ENCODE measurements at places on chromosomes 13 and 19. TPM values are rescaled to one million over a fixed set of nuclear protein-coding genes. Genes with fewer than 3 reads are reported as not detected.

- DNase-seq = no peak
These were observed 3.4 kb downstream of the PRR36 start for GRCh38 chr19:7870571-7871436.

DNA sequence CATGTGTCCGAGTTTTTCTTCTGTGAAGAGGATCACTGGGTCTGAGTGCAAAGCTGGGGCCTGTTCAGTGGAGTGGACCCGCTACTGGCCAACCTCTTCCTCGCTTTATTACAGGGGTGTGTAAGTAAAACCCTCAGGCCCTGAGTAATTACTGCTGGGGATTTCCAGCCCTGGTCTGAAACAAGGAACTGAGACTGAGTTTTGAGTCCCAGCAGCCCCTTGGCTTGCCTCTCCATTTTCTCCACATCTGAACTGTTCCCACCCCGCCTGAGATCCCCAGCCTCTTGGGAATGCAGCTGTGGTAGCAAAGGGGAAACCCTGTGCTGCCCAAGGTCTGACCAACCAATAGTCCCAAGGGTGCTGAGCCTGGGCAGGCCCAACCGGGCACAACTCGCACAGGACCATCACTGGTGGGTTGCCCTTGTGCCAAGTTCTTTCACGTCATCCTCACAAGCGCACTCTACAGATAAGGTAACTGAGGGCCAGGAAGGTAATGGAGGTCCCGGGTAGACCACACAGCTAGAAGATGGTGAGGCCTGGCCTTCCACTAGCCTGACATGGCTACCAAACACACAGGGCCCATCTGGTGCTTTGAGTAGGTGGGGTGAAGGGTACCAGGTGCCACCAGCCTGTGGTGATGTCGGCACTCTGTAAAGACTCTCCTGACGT, 13.7 kb upstream of the SLC35E1 start:
- DNase-seq = no peak

DNA sequence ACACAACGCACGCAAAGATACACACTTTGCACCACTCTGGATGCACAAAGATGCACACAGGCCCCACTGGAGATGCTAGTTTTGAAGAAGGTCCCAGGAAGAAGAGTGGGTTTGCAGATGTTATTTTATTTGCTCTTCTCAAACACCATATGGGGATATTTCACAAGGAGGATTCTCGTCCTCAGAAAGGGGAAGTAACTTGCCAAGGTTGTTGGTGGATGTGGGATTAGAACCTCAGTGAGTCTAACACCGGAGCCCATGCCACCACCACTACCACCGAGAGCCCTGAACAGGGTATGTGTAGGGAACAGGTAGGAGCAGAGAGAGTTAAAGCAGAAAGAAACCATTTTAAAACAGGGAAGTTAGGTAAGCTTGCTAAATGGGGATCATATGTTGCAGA, 9.6 kb upstream of the CEACAM6 start:
- no peak for DNase-seq

GRCh38 chr19:7521551-7522071, 813 bp upstream of the MCOLN1 start:
- no peak for DNase-seq

DNA sequence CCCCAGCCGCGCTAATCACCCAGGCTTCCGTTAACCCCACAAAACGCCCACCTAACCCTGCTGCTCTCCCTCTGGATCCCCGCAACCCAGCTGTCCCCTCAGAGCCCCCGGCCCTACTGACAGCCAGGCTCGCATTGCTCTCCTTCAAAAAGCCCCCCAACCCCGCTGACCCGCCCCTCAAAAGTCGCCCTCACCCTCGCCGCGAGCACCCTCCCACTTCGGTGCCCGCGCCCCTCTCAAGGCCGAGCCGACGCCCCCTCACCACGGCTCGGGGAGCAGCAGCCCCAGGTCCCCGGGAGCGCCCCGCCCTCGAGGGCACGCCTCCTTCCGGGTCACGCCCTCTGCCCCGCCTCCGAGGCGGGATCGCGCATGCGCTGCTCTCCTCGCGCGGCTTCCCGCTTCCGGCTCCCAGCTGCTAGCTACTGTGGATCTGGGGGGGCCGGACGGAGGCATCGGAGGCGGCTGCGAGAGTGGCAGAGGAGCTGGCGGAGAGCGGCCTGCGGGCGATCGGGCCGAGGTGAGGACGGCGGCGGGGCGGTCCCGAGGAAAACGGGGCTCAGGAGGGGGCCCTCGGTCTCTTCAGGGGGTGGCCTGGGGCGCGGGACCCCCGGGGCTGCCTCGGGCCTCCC, 46.1 kb downstream of the ARHGEF18 start:
- peak; percentile 27 for DNase-seq

GRCh38 chr13:23628765-23629565, 58.8 kb downstream of the TNFRSF19 start:
- DNase-seq = no peak

DNA sequence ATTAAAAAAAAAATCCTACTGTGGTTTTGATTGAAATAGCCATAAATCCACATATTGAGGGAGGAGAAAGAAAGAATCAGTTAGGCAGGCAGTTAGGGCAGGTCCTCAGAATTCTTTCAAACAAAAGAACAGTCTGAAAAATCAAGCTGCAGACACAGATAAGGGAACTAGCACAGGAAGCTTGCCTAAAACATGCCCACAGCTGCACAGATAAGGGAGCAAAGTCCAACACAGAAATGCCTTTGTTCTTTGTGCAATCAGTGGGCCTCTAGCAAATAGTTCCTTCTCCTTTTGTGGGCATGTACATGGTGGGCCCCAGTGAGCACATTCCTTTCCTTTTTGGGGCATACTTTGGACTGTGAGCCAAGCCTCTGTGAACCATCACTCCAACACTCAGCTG, 42.7 kb downstream of the UTP14C start:
- no peak for DNase-seq

SULT2B1 gene
- total RNA-seq = 0.19 TPM

MTUS2 gene
- 0.06 TPM for total RNA-seq

OR7A5 gene
- not detected for total RNA-seq

CAPN12 gene
- total RNA-seq = 0.34 TPM

UBE2L5 gene
- not detected for total RNA-seq

Measured in glomerular endothelial cell (primary cell).